AG10803 (cell line): ENCODE measurements at places on chromosomes 16 and 17.

DNA sequence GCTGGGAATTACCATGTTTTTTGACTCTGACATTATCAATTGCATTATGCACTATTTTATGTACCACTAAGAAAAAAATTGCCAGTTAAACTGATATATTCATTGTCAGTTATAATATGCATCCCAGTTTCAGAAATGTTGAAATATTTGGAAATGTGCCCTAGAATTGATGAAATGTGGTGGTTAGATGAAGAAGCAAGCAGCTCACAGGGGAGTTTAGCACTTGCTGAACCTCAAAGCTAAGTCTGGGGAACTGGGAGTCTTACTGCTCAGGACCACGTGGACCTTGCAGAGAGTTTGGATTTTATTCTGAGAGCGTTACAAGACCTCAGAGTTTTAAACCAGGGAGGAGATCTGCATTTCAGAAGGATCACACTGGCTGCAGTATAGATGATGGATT, 67.9 kb downstream of the TNRC6C start:
- DNase-seq: peak; percentile 64

DNA sequence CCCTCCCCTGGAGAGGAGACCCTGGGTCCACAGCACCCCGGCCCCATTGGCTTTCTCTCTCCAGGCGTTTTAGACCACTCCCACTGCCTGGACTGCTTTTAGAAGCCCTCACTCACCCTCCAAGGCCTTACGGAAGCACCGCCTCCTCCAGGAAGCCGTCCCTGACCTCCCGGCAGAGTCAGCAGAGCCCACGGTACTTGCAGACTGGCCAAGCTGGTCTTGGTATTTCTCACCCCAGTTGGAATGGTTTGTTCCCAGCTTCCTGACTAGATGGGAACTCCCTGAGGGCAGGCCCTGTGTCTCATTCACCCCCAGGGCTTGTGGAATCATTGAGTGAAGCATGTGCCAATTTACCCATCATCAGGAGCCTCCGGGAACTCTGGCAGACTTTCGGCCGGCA, 9.2 kb downstream of the SCGB1C2 start:
- no peak for DNase-seq

GRCh38 chr17:8555062-8555461, 75.5 kb downstream of the MYH10 start:
- DNase-seq: no peak

- peak; percentile 72 for DNase-seq
Measured at GRCh38 chr17:3892095-3892998, 506 bp downstream of the CAMKK1 start.

DNA sequence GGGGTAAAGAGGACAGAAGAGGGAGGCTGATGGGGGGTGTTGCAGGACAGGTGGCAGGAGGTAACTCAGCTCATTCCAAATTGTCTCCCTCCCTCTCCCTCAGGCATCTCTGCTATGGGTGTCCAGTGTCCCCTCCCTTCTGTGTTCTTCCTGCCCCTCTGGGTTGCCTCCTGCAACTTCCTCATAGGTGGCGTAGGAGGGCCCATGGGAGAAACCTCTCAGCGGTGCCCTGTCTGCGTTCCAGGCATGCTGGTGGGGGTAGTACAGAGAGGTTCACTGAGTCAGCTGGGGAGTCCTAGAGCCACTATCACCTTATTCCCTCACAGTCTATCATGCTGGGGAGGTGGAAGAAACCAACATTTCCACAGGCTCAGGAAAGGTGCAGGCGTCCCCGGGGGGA, 14.7 kb upstream of the ODF4 start:
- DNase-seq: no peak

- DNase-seq: no peak
Measured at GRCh38 chr17:160336-160735, 21.1 kb downstream of the DOC2B start.

- no peak for DNase-seq
Measured at GRCh38 chr16:26961459-26961858, 105.3 kb upstream of the C16orf82 start.

DNA sequence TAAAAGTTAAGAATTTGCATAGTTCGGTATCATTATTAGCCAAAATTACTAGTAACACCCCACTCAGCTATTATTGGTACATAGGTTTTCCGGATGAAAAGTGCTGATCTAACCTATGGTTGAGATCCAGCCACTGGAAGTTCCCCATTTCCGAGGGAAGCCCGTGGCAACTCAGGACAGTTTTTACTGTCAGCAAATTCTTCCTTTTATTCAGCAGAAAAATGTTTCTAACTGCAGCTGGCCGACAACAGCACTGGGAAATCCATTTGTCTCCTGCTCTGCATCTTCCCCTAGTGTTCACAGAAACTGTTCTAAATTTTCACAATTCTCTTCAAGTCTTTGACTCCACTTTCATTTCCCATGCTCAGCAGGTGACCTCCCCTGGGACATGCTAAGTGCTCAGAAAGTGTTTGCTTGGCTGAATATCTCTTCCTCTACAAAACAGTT, 15.5 kb upstream of the MMD start:
- DNase-seq: no peak

- DNase-seq: no peak
Measured at GRCh38 chr16:51820176-51820575, 669.1 kb upstream of the SALL1 start.

- DNase-seq: no peak
Measured at GRCh38 chr16:75573955-75574354, 7.8 kb downstream of the GABARAPL2 start.

DNA sequence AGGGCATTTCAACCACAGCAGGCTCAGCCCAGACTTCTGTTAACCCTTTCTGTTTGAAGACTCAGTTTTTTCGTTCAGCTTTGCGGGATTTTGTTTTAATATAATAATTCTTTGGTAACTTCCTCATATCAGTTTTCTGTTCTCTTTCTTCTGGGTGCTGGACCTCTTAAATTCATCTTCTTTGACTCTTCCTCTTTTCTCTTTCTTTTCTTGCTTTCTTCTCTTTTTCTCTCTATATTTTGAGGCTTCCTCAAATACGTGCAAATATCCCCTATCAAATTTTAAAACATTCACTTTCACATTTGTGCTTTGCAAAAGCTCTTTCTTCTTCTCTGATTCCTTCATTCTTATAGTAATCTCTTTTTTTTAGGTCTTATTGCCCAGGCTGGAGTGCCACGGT, 136.3 kb downstream of the HS3ST3B1 start:
- no peak for DNase-seq

DNA sequence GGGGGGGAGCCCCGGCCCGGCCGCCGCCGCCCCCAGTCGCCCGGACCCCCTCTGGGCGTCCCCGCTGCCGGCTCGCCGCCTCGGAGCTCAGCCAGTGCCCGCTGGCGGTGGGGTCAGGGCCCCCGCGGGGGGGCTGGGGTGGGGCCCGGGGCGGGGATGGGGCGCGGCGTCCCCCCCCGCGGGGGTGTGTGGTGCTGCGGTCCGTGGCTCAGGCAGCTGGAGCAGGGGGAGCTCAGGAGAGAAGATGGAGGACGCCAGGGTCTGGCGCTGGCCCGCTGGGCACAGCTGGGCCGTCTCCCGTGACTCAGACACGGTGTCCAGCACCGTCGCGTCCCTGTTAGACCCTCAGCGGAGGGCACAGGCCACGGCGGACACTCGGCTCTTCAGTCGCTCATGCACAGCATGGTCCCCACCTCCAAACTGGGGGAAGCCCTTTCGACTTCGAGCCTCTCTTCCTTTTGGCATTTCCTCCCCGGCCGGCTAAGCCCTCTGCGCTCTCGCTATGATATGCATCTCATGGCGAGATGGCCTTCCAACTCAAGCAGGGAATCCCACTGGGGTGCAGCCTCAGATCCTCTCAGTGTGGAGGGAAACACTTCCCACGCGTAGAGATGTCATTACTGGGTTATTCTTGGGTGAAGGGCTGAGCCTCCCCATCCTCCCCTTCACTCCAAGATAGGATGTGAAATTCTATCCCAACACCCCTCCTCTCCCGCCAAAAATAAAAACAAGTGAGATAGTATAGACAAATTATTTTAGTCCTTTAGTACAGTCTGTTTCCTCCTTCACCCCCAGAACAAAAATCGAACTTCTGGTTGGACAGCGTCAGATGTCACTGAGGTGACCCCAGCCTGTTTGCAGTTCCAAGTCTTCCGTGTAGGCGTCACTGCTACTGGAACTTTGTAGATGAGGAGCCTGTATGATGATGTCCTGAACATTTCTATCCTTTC, 522 bp upstream of the VEZF1 start:
- peak; percentile 69 for DNase-seq

- DNase-seq: no peak
Measured at GRCh38 chr17:67633751-67634211, 84.0 kb upstream of the NOL11 start.

- peak; percentile 50 for DNase-seq
Measured at GRCh38 chr16:52283018-52283417, 263.9 kb downstream of the TOX3 start.

- DNase-seq: peak; percentile 56
Measured at GRCh38 chr17:51298508-51299371, 38.4 kb downstream of the UTP18 start.

DNA sequence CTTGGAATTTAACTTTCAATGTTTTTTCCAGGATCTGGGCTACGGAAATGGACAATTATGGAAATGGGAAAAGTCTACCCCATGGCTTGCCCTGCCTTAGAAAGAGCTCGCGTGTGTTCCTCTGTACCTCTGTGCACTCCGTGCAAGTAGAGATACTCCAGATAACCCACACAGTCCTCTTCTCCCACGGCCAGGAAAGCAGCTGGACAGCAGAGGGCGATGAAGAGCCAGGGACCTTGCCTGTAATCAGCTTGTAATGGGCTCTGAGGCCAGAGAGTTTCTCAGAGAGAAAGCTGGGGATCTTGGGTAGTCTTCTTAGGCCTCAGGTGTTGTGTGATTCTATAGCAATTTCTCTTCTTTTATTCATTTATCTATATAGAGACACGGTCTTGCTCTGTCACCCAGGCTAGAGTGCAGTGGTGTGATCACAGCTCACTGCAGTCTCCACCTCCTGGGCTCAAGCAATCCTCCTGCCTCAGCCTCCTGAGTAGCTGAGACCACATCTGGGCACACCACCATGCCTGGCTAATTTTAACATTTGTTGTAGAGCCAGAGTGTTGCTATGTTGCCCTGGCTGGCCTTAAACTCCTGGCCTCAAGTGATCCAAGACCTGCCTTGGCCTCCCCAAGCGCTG, 2.4 kb upstream of the SOCS7 start:
- DNase-seq: peak; percentile 80

DNA sequence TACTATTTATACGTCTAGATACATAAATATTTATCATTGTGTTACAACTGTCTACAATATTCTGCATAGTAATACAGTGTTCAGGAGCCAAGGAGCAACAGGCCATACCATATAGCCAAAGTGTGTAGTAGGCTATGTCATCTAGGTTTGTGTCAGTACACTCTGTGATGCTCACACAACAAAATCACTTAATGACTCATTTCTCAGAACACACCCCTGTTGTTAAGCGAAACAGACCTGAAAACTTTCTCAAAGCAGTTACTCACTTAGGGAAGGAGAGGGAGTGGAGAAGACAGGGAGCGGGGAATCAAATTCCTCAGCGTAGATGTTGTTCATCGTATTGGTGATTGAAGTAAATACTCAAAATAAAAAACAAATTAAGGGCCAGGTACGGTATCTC, 269.5 kb downstream of the STX8 start:
- no peak for DNase-seq

- no peak for DNase-seq
Measured at GRCh38 chr16:19808061-19808641, 76.5 kb downstream of the GPRC5B start.

- peak; percentile 60 for DNase-seq
Measured at GRCh38 chr17:75753514-75754377, 11.2 kb downstream of the GALK1 start.

- peak; percentile 59 for DNase-seq
Measured at GRCh38 chr17:57920916-57921703, 34.1 kb downstream of the CUEDC1 start.

GRCh38 chr17:34352191-34352590, 4.1 kb upstream of the CCL13 start:
- no peak for DNase-seq

GRCh38 chr17:51472670-51473205, 212.4 kb downstream of the UTP18 start:
- no peak for DNase-seq

DNA sequence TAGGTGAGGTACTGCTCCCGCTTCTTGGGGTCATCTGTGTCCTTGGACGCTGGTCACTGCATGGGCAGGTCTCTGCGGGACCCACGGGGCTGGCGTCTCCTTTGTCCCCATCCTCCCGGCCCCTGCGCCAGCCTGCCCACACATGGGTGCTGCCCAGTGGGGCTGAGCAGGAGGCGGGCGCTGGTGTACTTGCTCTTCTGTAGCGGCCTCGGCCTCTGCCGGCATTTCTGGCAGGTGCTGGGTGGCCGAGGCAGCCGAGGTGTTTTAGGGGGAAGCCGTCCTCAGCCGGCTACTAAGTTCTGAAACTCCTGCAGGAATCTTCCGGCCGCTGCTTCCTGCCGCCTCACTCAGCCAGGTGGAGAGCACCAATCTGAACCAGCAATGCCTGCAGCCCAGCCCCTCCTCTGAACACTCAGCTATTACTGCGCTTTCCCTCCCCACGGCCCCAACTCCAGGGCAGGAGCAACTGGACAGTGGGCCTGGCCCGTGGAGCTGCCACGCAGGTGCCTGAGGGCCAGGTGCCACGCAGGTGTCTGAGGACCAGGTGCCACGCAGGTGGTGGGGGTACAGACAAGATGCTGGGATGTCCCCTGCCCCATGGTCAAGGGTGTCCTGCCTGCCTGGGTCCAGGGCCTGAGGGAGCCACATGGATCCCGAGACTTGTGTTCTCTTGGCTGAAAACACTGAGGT, 10.0 kb downstream of the DECR2 start:
- DNase-seq: no peak

DNA sequence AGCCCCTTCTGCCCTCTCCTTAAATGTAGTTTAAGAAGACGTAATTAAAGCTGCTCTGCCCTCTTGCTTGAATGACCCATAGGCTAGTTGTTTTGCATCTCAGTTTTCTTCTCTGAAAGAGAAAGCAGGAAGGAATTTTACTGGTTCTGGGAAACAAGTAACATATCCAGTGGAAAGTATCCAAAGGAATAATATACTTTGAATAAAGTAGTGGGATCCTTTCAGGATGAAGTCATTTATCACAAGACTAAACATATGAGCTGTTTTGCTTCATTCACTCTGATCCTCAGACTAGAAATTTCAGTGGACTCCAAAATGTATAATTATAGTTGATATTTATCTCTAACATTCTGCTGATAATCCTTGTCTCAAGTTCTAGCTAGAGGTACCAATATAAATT, 1297.6 kb upstream of the GOT2 start:
- peak; percentile 3 for DNase-seq

DNA sequence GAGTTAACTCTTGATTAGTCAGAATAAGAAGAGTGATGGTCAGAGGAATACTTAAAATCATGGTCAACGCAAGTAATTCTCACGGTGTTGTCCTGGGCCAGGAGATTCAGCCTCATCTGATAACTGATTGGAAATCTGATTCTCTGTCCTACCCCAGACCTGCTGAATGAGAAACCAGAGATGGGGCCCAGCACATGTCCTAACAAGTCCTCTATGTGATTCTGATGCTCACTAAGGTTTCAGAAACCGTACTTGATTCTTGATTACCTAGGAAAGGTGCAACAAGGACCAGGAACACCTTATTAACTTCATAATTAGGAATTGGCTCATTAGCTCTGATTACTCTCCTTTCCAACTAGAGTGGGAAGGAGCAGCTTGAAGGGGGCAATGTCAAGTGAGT, 44.5 kb downstream of the ANKFY1 start:
- DNase-seq: no peak

GRCh38 chr16:27355610-27356009, 41.8 kb downstream of the IL4R start:
- peak; percentile 37 for DNase-seq

GRCh38 chr17:82052638-82053059, 951 bp downstream of the GPS1 start:
- DNase-seq: no peak
